ENCODE measurements at places on chromosomes 16 and 17. TPM values are rescaled to one million over a fixed set of nuclear protein-coding genes. Genes with fewer than 3 reads are reported as not detected.
A peak's percentile ranks its signal among the peaks of the same experiment; 100 is the strongest.

- ATAC-seq, result no peak
These were observed 154.7 kb downstream of the C16orf78 start for GRCh38 chr16:49528060-49528865.

DNA sequence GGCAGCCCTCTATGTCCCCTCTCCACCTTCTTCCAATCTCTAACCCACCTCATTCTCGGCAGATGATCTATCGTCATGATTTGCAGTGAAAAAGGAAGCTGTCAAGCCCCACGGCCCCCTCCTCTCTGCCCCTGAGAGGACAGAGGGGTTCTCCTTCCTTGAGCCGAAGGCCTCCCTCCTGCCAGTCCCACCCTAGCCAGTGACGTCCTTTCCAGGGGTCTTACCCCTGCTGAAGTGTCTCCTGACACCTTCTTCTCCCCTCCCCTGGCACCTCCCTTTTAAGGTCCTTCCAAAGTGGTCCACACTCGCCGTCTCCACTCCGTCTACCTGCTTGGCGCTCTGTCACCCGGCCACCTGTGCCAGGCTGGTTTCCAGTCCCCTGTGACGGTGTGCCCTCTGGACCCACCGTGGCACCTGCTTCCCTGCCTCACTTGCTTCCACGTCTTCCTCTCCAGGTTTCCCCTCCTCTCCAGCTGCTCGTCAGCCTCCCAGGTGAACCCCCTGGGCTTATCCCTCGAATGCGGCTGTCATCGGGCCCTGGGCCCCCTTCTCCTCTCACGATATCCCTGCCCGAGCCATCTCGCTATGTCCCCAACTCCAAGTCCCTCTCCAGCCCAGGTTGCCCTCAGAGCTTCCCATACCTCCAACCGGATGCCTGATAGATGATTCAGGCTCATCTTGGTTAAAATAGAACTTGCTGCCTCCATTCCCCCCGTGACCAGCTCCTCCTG is 5.7 kb downstream of the CCDC102A start:
- ATAC-seq, result no peak

DNA sequence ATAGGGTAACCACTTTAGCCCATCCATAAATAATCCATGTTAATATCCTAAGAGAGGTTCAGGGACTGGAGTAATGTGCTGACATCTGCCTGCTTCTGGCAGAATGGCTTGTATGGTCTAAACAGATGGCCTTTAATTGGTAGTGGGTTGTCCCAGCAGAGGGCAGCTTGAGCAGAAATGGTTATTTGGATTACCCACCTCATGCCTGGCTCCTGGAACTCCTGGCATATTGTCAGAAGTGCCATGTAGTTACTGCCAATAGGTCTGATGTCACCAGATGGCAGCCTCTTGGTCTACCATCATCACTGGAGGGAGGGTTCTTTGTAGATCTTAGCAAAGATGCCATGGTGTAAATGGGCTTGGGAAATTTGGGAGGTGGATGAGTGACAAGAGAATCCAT is 157.5 kb upstream of the SOX9 start:
- no peak for ATAC-seq

DNA sequence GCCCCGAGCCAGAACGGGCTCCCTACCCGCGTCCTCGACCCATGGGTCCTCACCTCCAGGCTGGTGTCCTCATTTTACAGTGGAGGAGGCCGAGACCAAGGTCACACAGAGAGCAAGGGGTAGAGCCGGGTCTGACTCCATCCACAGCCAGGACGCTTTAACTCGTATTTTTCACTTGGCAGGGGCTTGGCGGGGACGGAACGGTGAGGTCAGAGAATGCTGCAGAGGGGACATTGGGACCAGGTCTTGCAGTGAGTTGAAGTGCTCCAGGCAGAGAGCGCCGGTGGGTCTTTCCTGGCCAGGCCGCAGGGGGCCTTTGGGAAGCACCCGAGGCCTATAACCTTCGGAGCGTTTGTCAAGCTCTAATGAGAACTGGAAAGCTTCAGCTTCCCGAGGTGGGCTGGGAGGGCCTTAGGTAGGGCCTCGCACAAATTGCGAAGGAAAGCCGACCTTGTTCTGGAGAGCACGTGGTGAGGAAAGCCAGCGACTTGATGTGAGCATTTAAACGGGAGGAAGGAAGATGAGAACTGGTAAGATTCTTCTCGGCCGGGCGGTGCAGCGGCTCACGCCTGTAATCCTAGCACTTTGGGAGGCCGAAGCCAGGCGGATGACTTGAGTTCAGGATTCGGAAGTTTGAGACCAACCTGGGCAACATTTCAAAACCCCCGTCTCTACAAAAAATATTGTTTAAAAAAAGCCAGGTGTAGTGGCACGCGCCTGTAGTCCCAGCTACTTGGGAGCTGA is 908 bp upstream of the CLUH start:
- ATAC-seq, result peak; percentile 0

DNA sequence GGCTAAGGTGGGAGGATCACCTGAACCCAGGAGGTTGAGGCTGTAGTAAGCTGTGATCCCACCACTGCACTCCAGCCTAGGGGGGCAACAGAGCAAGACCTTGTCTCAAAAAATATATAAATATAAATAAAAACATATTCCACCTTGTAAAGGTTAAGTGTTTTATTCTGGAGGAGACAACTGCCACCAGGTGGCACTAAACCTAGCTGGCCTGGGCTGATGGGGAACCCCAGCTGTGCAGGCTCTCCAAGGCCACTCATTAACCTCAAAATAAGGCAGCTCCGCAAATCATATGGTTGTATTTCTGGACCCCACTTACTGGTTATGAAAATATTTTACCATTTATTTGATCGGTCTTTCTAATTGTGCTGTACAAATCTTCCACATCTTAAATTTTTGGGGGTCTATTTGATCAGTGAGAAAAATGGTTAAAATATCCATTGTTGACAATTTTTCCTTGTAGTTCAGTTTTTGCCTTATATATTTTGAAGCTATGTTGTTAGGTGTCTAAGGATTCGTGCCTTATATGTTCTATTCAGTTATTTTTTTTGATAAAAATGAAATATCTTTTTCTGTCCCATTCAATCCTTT is 8.5 kb upstream of the ICAM2 start:
- ATAC-seq, result peak; percentile 69

DNA sequence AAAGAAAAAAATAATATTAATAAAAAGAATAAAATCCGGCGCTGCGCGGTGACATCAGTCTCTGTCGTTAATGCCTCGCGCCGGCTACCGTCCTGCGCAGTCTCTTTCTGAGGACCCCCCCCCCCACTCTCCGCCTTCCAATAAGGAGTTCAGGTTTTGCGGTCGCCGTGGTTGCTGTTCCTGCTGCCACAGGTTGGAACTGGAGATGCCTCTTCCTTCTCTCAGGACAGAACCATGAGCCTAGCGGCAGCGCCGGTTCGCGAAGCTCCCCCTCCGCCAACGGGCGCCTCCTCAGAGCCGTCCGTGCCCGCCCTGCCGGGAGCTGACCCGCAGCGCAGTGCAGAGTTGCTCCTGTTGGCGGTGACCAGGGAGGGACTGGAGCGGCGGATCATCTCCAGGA is 2093.4 kb downstream of the TP53TG3F start:
- ATAC-seq, result no peak

DNA sequence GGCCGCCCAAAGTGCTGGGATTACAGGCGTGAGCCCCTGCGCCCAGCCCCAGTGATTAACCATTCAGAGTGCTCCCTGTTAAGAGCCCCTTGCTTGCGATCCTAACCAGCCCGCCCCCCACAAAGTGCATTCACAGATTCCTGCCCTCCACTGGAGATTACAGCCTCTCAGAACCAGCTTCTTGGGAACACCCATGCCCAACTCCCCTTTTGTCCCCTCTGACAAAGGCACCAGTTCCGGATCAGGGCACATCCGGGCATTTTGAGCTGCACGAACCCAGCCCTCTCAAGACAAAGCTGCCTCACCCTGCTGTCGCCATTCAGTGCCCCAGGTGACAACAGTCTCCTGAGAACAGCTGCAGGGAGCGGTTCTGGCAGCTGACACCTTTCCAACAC is 848 bp upstream of the KRT19 start:
- ATAC-seq, result peak; percentile 17

GRCh38 chr16:85445779-85446222 is 167.3 kb upstream of the GSE1 start:
- ATAC-seq, result no peak

Gene SMIM5
- total RNA-seq, result 10.1 TPM

Gene GPR142
- total RNA-seq, result not detected

Gene PPM1E
- 0.04 TPM for total RNA-seq

Measured in esophagus mucosa (tissue), 1 donor.